Stimulated activated CD4-positive, alpha-beta T cell treated with anti-CD3 and anti-CD28 coated beads, Interleukin-15, amount 100 ng/mL, for 48 hours (primary cell): ENCODE measurements at places on chromosomes 7 and 10.

DNA sequence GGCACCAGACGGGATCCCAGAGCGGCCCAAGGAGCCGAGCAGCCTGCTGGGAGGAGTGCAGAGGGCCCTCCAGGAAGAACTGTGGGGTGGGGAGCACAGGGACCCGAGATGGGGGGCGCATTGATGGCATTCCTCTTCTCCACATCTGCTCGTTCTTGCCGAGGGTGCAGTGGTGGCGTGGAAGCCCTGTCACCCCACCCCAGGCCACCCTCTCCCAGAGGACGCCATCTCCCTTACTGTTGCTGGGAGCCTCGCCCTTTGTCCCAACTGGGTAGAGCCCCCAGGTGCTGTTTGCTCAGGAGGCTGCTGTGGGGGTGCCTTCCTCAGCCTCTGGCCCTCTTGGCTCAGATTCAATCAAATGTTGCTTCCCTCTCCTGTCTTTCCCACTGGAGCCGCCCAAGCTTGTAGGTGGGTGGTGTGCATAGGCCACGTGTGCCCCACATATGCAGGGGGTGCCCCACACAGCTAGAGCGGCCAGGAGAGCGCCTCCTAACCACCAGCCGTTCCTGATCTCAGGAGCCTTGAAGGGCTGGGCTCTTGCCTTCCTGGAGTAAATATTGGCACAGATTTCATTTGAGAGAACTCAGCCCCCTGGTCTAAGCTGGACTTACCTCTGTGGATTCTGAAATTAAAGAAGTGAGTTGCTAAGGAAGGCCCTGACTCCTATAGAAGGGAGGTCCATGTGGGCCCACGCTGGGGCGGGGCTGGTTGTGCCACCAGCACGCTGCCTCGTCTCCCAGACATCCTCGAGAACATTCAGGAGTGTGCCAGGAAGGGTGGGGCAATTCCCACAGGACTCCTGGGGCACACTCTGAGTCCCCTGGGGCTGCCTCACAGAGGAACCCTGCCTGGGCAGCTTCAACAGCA, 39.2 kb downstream of the ZNF467 start:
- no peak for DNase-seq

DNA sequence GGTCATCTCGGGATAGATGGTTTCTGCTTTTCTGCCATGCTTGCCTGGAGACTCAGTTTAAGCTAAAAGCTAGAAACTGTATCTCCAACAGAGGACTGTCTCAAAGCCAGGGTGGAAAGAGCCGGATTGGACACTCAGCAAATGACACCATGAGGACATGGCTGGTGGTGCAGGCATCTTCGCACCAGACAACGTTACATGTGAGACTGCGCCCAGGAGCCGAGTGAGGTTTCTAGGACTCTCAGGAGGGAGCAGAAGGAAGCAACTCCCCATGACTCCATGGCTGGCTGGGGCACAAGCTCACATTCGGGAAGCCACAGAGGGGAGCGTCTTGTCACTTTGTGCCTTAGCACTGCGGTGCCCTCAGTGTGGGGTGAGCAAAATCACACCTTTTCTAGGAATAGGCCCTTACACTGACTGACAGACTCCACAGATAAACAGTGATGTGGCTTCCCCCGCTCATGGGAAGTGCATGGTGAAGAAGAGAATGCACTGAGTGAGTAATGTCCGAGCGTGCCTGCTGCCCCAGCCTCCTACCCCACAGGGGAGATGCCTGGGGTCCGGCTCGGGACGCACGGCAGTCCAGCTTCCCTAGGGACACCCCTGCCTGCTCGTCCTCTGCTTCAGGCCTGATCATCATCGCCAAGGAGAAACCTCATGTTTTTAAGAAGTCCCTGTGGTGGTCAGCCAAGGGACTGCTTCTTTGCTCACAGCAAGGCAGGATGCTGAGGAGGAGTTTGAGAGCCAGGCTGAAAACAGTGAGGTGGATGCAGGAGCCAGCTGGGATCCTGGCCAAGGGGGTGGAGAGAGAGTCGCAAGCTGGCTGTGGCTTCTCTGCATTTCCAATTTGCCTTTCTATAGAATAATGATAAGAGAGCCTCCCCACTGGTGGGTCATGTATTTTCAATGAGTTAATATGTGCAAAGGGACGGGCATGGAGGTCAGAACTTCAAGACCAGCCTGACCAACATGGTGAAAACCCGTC, 52.2 kb upstream of the FXYD4 start:
- no peak for DNase-seq

DNA sequence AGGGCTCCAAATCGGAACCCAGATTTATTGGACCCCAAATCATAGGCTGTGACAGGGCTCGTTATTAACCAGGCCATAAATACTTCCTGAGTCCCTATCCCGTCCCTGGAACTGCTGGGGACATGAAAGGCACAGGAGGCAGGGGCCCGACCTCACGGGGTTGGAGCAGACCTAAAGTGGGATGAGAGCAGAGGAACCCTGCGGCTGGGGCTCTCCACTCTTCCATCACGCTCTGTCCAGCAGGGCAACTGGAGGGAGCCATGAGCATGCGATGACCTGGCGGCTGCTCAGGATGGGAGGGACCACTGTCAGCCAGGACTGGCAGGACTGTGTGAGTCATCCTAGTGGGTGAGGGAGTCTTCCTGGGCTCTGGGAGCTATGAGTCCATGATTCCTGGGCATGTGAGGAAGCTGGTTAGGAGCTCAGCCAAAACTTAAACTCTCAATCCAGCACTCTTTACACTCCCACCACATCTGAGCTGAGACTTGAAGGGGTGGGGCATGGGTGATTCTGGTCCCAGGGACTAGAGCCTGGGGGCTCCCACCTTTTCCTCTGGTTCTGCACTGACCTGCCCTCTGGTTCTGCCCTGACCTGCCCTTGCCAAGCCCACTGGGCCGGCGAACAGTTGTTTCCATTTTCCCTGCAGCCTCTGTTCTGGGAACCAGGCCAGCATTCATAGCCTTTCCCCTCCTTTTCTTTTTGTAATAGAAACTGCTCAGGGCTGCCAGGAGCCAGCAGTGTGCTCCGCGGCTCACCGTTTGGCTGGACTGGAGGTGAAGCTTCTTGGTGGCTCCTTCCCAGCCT, 47.1 kb downstream of the SYPL1 start:
- no peak for DNase-seq

DNA sequence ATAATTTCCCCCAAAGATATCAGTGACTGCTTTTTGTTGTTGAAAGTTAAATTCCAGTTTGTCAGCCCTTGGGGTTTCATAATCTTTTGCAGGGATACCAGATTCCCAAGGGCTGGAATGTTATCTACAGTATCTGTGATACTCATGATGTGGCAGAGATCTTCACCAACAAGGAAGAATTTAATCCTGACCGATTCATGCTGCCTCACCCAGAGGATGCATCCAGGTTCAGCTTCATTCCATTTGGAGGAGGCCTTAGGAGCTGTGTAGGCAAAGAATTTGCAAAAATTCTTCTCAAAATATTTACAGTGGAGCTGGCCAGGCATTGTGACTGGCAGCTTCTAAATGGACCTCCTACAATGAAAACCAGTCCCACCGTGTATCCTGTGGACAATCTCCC, 3.2 kb downstream of the CYP26A1 start:
- no peak for DNase-seq

DNA sequence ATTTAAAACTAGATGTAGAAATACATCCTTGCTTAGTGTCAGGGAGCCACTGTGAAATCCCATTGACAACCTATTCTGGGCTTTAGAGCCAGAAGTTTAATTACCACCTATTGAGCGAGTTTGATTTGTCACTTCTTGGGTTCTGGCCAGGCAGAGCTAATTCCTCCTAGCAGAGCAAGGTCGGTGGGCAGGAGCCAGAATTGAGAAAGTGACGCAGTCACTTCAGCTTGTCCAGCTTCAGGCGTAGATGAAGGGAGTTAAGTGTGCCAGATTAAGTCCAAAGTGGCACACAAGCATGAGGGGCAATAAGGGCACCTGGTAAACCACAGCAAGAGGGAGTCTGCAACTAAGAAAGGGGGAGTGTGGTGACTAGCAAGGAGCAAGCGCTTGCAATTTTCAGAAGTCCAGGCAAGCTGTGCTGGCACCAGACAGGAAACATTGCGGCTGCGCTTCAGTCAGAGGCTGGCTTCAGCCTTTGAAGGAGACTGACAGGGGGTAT, 119.4 kb downstream of the ST7 start:
- DNase-seq: no peak

GRCh38 chr10:77500754-77501151, 136.9 kb downstream of the KCNMA1 start:
- no peak for DNase-seq

DNA sequence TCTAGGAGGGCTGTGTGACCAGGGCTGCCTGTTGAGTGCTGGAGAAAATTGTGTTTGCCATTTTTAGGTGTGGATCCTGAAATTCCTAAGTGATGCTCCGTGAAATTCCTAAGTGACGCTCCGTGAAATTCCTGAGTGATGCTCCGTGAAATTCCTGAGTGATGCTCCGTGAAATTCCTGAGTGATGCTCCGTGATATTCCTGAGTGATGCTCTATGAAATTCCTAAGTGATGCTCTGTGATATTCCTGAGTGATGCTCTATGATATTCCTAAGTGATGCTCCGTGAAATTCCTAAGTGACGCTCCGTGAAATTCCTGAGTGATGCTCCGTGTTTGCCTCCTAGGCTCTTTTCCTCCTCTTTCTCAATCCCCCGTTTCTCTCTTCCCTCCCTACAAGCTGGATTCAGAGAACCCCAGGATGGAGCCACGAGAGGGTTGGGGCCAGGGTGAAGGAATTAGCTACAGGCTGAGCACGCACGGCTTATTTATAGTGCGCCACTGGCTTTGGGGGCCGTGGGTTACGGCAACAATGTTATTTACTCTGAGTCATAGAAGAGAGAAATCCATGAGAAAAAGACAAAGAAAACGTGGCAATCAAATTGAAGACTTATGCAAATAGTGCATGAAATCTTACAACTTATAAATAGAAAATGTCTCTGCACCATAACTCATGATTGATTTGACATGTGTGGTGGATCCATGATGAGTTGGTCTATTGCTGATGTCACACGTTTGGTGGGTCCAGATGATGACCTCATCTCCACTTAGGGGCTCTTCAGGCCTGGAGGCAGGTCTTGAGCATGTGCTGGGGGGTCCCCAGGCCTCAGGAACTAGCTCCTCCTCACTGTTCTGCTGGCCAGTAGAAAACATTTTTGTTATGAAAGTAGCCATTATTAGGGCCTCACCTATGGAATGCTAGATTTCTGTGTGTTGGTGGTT, 224.6 kb downstream of the WDR37 start:
- DNase-seq: no peak

DNA sequence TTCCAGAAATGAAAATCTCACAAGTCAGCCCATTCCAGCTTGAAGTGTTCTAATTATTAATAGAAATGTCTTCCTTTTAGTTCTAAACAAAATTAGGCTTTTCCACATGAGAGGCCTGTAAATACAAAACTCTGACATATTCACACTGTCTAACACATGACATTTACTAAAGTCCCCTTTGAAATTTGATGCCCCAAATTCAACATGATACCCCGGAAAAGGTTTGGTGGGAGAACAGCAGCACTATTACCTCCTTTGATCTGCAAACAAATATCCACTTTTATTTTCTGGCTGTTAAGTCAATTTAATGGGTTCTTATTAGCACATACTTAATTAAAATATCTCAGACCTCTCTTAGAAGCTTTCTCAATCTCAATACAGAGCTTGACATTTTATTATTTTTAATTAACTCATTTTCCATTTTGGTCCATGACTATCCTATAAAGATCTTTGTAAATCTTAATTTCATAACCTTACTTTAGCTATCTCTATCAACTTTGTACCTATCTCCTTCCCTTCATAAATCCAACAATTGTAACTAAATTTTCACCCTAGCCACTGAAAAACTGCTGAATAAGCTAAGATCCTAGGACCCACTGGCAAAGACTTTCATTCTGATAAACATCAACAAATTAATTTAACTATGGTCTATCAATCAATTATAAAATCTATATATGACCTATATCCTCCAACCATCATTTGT, 63.2 kb downstream of the USP6NL start:
- DNase-seq: no peak
